ENCODE measurements at places on chromosomes 1 and 21.

DNA sequence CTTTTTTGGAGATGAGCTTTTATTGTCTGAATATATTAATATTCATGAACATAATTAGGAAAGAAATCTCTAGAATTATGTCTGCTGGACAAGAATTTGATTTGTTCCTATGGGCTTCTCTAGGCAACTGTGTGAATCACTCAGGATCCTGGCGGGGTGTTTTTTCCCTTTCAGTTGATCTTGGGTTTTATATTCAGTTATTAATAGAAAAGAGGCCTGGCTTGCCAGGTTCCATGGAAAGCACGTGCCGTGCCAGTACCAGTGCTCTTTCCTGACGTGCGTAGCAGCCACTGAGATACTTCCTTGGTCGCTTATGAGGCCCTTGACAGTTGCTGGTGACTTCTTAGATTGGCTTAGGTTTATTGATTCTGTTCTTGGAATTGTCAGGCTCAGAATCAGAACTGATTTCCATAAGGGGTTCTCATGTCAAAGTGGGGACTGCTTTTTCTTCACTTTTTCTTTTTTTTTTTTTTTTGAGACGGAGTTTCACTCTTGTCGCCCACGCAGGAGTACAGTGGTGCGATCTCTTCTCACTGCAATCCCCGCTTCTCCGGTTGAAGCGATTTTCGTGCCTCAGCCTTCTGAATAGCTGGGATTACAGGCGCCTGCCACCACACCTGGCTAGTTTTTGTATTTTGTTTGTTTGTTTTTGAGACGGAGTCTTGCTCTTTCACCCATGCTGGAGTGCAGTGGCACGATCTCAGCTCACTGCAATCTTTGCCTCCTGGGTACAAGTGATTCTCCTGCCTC is 48.7 kb upstream of the KIF1B start:
- DNase-seq, result no peak

- DNase-seq, result no peak
Measured at GRCh38 chr1:176540428-176540827, 77.5 kb downstream of the PAPPA2 start.

DNA sequence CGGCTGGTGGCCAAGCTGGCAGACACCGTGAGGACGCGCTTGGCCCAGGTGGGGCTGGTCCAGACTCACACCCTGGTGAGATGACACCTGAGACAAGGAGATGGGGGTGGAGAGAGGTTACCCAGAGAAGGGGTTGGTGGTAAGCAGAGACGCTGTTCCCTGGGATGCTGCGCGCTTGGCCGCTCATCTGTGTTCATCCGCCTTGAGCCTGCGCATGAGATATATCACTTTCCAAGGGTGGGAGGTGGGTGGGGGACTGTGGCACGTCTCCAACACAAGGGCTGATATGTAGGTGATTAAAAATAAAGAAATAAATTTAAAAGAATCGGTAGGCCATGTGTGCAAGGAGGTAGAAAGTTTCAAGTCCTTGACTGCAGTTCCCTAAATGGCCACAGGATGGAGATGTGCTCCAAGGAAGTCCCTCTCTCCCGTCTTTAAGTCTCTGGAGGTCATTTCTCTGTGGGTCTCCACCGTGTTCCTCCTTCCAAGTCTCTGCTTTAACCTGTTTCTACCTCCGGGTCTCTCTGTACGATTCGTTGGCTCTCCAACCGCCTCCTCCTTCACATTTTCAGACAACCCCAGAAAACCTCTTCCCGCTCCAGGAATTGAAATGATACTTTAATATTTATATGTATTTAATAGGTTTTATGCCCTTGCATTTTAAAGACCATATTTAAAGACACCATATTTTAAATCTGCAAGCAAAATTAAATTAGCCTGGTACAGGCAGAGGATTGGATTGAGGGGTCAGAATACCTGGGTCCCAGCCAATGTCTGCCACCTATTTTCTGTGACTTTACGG is 4.5 kb downstream of the TTC24 start:
- peak; percentile 84 for DNase-seq

DNA sequence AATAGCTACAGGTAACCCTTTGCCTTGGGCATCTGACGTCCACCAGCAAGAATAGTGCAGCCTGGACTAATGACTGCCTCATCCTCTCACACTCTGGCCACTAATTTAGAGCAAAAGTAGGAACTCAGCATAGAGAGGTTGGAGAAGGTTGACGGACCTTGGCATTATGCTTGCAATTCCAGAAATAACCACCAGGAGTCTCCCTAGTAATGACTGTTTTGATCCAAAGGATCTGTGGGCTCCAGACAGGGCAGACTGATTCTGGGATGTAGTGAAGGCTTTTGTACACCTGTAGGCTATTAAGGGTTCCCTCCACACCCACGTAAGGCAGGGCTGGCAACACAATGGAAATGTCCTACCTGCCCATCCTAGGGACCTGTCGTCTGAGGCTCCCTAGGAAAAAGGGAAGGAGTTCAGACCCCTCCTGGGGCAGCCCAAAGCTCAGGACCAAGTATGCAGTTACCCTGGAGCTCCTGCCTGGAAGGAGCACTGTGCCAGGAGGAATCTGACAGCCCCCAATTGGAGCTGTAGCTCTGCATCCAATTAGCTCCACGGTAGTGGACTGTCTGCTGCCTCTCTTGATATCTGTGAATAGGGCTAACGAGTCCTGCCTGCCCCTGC is 91.0 kb upstream of the TMEM51 start:
- DNase-seq, result no peak

DNA sequence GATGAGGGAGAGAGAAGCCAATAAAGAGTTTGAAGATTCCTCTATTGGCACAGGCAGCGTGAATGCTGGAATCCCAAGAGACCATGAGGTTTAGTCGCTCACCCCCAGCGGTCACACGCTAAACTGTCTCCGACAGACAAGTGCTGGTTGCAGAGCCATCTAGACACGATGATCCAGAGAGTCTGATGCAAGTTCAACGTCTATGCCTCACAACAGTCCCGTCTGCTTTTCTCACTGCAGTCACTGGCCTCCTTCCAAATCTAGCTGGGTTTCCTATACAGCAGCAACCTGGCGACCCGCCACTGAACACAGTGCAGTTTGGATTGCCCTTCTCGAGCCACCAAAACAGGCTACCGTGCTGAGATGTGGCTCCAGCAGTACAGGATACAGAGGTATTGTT is 98.6 kb upstream of the KRTAP19-8 start:
- no peak for DNase-seq

DNA sequence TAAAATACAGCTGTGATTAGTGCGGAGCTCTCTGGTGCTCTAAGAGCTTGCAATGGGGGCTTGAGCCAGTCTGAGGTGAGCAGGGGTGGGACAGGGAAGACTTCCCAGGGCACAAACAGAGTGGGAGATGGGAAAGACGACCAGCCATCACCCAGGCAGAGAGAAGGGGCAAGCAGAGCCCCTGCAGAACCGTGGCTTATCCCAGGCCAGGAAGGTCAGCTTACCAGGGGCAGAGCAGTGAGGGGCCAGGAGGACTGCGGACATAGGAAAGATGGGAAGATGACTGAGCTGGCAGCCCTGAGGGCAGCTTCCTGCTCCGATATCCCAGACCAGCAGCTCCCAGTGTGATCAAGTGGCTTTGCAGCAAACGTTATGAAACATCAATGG is 55.4 kb upstream of the IFFO2 start:
- DNase-seq, result no peak

- no peak for DNase-seq
Measured at GRCh38 chr21:30478004-30478403, 2.2 kb downstream of the KRTAP19-1 start.

GRCh38 chr1:38241594-38242334 is 195.2 kb upstream of the POU3F1 start:
- DNase-seq, result no peak

DNA sequence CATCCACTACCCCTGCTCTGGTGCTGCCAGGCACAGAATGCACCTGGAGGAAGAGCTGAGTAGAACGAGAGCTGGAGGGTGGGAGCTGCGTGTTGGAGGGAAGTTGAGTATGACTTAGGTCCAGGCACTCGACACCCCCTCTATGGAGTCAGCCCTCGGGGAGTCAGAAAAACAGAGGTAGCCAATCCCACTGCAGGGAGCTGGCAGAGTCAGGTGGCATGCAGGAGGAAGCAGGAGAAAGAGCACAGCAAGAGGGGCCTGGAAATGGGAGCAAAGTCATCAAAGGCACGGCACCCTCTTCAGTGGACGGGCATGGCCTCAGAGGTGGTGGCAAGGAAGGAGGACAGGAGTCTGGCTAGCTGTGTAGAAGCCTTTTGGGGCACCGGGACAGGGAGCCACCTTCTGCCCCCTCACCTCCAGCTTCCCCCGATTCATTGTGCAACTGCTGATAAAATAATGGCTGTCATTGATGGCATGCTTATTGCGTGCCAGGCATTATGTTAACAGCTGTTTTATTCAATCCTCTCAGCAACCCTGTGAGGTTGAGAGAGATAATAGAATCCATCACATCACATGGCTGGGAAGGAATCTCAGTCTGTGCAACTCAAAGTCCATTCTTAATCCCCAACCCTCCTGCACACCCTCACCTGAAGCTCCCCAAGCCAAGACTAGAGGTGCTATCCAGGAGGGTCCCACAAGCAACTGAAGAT is 42.0 kb downstream of the C1orf198 start:
- DNase-seq, result no peak
